ENCODE measurements at places on chromosomes 6 and 20.

- DNase-seq: no peak
These were observed 16.8 kb upstream of the RBM38 start for GRCh38 chr20:57374343-57374930.

GRCh38 chr20:60977901-60978300, 274.2 kb upstream of the CDH4 start:
- DNase-seq: no peak

DNA sequence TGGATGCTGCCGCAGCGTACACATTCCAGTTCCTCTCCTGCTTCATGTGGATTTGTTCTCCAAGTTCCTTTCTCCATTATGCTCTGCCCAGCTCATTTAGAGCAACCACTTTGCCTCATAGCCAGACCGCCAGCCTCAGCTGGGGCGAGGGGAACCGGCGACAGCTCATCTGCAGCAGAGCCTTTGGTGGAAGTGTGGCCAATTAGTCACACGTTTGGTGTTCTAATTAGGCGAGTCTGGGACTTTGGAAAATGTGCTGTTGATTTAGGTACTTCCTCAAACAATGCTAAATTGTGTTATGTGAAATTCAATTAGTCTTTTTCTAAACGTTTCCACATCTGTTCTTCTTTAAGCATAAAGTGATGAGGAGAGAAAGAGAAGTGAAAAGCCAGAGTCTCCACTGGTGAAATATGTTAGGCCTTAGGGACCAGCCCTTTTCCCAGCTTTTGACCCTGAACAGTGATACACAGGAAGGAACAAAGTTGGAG, 217.9 kb downstream of the TBX18 start:
- no peak for DNase-seq

GRCh38 chr20:23094927-23095326, 8.8 kb upstream of the CD93 start:
- DNase-seq: no peak

- no peak for DNase-seq
These were observed 43.2 kb upstream of the GABRR1 start for GRCh38 chr6:89260310-89260709.

DNA sequence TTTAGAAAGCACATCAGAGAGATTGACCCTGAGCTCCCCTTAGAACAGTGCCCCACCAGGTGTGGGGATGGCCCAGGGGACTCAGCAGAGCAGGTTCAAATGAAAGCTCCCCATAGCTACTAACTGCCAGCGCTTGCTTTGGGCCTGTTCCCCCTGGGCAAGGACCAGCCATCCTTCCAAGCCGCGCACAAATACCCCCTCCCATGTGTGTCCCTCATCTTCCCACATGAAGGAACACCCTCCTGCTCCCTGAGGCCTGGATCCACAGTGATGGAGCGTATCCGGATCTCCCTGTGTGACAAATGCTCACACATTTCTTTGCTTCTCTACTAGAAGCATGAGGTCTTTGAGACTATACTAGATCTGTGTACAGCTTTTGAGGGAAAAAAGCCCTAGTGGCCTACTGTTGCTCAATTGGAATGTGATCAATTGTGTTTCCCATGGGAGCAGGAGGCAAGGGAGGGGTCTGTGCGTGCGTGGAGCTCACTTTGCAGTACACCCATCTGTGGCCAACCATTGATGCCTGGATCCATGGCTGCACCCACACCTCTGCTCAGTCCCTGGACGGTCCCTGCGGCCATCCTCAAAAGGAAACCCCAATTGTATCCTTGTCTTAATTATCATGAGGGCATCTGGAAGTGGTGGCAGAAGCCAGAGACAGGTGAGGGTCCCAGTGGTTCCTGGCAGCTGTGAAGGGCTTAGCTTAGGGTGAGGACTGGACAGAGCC, 1.4 kb upstream of the RAET1G start:
- no peak for DNase-seq

DNA sequence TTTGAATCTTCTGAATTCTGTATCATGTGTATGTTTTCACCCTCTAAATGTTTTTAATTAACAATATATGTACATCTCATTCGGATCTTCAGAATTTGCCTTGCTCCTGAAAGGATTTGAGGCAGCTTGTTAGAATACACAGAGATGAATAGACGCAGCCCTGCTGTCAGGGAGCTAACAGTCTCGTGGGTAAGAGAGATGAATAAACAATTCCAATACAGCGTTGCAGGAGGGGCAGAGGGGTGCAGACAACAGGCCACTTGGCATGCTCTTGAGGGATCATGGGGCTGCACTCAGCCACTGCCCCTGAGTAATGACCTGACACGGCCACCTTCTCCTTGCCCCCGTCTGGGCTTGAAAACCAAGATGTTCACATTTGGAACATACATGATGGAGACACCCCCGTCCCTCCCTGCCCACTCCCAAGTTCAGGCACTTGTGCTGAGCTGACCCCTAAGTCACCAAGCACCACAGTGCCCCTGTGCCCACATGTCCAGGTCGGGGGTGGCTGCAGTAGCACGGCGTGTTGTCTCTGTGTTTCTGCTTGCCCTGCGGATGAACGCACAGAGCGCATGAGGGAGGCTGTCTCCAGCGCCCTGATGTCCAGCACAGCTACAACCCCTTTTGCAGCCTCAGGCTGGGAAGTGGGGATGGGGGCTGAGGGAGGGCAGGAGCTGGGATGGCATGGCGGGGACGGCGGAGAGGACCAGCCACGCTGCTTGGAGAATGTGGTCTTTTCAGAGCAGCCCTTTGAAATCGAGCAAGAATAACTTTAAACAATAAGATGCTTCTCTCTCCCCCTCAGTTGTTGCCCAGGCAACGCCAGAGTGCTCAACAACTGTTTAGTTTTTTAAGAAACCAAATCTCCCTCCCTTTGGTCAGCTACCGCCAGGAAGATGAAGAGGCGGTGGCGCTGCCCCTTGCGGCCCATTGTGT, 33.0 kb upstream of the CDH22 start:
- DNase-seq: no peak

- no peak for DNase-seq
These were observed 114.6 kb upstream of the KCNG1 start for GRCh38 chr20:51137461-51137860.

DNA sequence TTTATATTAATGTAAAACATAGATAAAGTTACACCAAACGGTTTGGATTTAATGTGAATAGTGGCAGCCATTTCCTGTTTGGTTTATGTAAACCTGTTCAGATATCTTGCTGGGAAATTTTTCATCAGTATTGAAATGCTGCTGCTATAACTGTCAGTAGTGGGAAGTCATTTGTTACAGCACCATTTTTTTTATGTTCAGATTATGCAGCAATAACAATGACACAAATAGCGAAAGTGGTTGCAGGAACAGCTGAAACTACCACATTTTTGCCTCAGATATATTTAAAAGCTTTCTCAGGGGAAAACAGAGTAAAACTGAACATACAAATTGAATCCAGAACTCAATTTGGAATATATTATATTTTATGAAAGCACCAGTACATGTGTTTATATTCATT, 128.8 kb upstream of the SIM1 start:
- no peak for DNase-seq

DNA sequence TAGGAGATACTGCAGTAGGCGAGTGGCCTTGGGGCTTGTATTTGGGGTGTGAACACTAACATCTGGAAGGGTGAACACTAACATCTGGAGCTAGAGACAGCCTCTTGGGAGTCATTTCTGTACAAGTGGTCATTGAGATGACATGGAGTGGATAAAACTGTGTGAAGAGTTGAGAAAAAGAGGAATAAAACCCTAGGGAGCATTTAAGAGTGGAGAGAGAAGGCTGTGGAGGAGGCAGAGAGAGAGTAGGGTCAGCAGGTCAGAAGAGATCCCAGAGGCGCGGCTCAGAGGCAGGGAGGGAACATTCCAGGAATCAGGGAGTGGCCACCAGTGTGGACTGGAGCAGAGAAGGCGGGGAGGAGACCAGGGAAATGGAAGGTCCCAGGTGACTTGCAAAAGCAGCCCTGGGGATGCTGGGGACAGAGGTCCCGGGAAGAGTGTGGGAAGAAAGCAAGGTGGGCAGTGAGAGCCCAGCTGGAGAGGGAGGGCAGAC, 202.0 kb upstream of the RNF24 start:
- no peak for DNase-seq

DNA sequence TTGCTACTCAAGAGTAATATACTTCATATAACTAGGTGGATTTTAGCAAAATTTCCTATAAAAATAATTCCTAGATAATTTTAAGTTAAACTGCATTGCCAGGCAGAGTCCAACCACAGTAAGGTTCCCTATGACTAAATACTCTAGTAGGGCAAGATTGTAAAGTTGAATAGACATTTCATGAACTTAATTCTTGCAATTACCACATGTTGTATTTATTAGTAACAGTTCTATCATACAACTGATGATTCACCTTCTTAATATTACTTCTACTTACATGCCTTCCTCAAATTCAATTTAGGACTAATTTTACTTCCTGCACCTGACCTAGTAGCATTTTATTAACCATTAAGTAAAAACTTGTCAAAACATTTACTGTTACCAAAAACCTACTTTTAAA, 266.7 kb upstream of the THEMIS start:
- no peak for DNase-seq

DNA sequence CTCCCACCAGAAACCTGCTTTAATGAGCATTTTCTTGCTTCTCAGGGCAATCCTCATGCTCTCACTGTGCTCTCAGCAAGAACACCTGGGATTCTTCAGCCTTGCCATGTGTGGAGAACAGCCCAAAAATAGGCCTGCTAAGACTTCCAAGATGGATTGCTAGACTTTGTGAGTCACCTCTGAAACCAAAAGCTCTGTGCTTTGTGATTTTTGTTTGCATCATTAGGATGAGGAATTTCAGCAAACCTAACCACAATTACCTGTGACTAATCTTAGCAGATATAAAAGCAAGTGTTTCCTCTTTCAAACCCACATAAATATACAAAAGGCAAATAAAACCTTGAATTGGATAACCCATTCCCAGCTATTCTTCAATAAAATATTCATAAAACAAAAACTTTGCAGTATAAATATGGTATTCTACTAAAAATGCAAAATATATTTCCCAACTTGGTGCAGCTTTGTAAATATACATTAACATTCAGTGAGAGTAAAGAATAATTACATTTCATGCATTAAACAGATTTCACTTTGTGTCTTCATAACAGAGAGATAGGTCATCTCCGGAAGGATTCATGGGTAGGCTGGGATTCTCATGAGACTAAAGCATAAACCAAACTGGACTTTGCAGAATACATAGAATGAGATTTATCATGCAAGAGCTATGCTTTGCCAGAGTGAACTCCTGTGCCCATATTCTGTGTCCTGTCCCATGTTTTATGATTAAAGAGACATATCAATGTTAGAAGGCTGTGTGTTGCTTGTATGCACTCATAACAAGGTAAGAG, 33.5 kb downstream of the TPBG start:
- no peak for DNase-seq

DNA sequence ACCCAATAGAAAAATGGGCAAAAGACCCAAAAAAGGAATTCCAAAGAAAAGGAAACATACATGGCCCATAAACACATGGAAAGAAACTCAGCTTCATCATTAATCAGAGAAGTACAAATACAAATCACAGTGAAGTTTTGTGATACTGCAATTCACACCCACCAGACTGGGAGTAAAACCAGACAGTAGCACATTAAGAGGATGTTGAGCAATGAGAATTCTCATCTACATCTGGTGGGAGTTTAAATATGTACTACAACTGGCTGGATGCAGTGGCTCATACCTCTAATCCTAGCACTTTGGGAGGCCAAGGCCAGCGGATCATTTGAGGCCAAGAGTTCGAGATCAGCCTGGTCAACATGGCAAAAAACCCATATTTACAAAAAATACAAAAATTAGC, 125.7 kb upstream of the PHACTR1 start:
- DNase-seq: no peak

DNA sequence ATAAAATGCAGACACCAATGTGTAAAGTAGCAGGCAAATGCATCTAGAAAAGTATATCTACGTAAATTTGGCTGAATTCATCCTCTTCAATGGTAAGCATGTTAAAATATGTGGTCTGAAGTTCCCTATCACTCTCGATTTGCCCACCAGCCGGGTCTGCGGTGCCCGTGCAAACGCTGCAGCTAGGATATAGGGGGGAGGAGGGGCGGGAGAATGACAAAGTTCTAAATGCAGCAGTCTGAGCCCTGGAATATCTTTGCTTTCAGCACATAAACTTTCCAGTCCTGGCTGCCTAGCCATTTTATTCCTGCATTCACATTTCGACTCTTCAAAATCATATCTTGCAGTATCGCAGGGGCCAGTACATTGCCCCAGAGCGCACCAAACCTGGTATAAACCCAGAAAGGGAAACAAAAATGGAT, 708 bp downstream of the NRN1 start:
- DNase-seq: no peak

GRCh38 chr20:37986044-37986858, 47.0 kb downstream of the TTI1 start:
- no peak for DNase-seq

DNA sequence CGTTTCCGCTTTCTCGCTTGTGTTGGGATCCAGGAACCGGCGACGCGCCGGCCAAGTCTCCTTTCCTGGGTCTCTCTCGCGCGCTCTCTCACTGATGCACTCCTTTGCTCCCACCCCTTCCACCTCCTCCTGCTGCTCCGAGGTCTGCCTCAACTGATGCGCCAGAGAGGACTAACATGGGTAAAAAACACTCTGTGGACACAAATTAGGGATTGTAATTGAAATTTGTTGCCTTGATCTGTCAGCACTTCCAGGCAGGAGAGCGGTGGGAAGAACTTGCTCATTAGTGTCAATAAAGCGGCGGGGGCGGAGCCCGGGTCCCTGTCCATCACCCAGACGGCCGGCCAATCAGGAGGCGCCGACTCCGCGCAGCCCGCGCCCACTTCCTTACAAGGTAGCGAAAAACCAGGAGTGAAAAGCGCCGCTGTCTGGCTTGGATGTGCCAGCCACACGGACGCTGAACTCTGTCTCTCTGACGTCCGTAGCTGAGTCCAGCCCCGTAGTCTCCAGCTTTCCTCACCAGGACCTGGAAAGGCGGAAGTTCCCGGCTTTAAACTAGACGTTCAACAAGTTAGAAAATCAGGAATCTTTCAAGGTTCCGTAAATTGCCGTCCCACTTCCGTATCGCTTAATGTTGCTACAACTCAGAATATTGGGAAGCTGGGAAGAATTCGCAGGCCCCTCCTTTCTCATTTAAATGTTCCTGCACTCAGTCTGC, at the start of gene TBX18:
Gene TBX18, minus strand, starts transcription at position 267 of the 718 bp plus-strand sequence. CDS start 417 bp downstream, outside the sequence.
- DNase-seq: no peak

- DNase-seq: no peak
These were observed 6.5 kb upstream of the DST start for GRCh38 chr6:56649053-56649769.

- DNase-seq: no peak
These were observed 62.4 kb upstream of the MRPS10 start for GRCh38 chr6:42279966-42280629.

Data from stimulated activated CD8-positive, alpha-beta memory T cell treated with anti-CD3 and anti-CD28 coated beads, Interleukin-4, amount 100 ng/mL, for 1 hour (primary cell).